Mesothelial cell of epicardium (in vitro differentiated cells): ENCODE measurements at places on chromosomes 12 and 14.

DNA sequence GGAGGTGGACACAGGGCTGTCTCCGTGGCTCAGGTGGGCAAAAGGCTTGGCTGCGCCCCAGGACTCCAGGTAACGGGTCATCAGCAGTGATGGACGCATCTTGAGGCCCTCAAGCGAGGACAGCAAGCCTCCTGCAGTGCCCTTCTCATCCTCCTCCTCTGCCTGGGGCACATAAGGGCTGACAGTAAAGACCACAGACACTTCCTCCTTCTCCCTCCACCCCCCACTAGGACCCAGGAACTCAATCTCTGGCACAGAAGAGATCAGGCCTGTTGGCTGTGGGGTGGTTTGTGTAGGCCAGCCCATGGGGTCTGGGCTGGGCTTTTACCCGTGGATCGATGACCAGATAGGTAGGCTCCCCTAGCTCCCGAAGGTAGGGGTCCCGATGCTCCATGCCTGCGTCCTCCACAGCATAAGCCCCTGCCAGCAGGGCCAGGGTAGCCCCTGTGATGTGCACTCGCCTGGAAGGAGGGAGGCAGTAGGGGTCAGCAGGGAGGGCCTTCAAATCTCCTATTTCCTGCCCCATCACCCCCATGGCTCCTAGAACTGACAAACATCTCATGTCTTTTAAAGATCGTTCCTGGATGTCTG, 5.7 kb downstream of the ADCY4 start:
- peaks cover 33% of the 10 kb centered on the region for H3K27me3 ChIP-seq
- DNase-seq, result no peak
- no peak overlapping the region for H3K4me3 ChIP-seq
- H3K4me1 ChIP-seq, result peaks cover 11% of the 10 kb centered on the region

- no peak overlapping the region for H3K27ac ChIP-seq
- no peak overlapping the region for H3K4me3 ChIP-seq
- no peak for DNase-seq
- no peaks in the 10 kb centered on the region for H3K27me3 ChIP-seq
These were observed 63.8 kb downstream of the DACT1 start for GRCh38 chr14:58701604-58702003.

GRCh38 chr14:44107156-44107555, 399.9 kb downstream of the FSCB start:
- no peaks in the 10 kb centered on the region for H3K27me3 ChIP-seq
- H3K36me3 ChIP-seq, result peaks cover 3% of the 10 kb centered on the region
- H3K4me1 ChIP-seq, result no peaks in the 10 kb centered on the region
- H3K4me3 ChIP-seq, result no peak overlapping the region
- no peak overlapping the region for H3K27ac ChIP-seq

GRCh38 chr14:93520053-93520607, 89.4 kb downstream of the UNC79 start:
- no peaks in the 10 kb centered on the region for H3K4me1 ChIP-seq
- peaks cover 13% of the 10 kb centered on the region for H3K36me3 ChIP-seq
- H3K27ac ChIP-seq, result no peak overlapping the region
- no peaks in the 10 kb centered on the region for H3K27me3 ChIP-seq

GRCh38 chr12:92528586-92528985, 174.2 kb upstream of the PLEKHG7 start:
- no peak for DNase-seq
- no peak overlapping the region for H3K4me3 ChIP-seq
- H3K36me3 ChIP-seq, result no peaks in the 10 kb centered on the region
- peaks cover 6% of the 10 kb centered on the region for H3K4me1 ChIP-seq
- no peak overlapping the region for H3K27ac ChIP-seq
- no peaks in the 10 kb centered on the region for H3K27me3 ChIP-seq

GRCh38 chr14:31660191-31660590, 99.0 kb downstream of the NUBPL start:
- H3K4me3 ChIP-seq, result no peak overlapping the region
- no peaks in the 10 kb centered on the region for H3K27me3 ChIP-seq
- peaks cover 9% of the 10 kb centered on the region for H3K4me1 ChIP-seq
- DNase-seq, result no peak
- peaks cover 35% of the 10 kb centered on the region for H3K36me3 ChIP-seq
- H3K27ac ChIP-seq, result no peak overlapping the region
